ENCODE measurements at places on chromosomes 16 and 17.

DNA sequence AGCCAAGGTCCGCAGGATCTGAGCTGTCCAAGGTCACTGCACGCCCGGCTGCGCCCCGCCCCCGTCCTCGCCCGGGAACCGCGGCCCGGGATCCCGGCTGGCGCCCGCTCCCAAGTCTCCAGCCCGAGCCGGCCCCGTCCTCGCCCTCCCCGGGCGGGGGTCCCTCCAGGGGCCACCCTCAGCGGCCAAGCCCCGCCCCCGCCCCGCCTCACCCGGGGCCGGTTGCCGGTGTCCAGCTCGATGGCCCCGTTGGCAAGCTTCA is 216 bp downstream of the VPS9D1 start:
- DNase-seq = no peak

DNA sequence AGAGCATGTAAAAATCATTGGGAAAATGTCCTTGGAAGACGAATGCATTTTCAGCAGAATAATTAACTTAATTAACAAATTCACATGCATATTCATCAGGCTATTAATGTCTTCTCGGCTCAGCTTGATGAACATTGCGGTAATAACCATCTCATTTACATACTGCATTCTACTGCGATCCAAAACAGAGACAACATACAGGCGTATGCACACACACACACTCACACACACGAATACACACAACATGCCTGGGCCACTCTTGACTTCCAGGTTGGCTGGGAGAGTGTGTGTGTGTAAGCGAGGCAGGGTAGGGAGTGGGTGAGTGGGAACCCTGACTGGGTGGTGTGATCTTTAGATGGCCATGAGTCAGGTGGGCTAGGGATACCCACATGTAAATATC is 44.7 kb downstream of the NEUROD2 start:
- DNase-seq = no peak

DNA sequence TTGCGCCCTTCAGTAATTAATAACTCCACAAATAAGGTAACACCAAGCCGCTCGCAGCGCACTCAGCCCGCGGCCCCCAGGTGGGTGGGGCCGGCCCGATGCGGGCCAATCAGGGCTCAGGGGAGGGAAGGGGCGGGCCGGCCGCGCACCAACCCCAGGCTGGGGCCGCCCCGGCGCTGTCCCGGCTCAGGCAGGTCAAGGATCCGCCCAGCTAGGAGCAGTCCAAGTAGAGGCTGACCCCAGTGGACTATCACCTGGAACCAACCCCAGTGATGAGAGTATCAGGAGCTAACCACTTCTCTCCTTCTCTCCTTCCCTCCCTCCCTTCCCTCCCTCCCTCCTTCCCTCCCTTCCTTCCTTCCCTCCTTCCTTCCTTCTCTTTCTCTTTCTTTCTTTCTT is 110.8 kb downstream of the C16orf78 start:
- DNase-seq = peak; percentile 83

DNA sequence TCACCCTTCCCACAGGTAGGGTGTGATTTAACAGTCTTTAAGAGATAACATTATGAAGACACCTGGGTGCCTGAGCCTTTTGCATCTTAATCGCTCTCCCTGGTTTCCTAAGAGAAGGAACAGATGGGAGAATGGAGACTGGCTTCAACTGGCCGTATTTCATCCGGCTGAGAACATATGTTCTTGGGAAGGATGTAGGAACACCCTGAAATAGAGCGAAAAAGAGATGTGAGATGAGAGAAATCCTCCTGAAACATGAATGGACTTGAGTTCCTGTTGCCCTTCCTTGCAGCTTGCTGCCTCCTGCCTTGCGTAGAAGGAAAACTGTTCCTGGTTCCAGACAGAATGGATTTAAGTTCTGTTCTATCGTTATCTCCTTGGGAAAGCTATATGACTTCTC is 385.4 kb upstream of the RBFOX1 start:
- no peak for DNase-seq

GRCh38 chr17:75159196-75160031 is 5.1 kb upstream of the JPT1 start:
- peak; percentile 16 for DNase-seq

GRCh38 chr17:44197980-44198720 is 1.5 kb downstream of the ATXN7L3 start:
- no peak for DNase-seq

GRCh38 chr17:40485851-40486521 is 15.4 kb downstream of the TNS4 start:
- DNase-seq = peak; percentile 78

- no peak for DNase-seq
Observed at GRCh38 chr16:11141409-11142260, 114.4 kb downstream of the SOCS1 start.

DNA sequence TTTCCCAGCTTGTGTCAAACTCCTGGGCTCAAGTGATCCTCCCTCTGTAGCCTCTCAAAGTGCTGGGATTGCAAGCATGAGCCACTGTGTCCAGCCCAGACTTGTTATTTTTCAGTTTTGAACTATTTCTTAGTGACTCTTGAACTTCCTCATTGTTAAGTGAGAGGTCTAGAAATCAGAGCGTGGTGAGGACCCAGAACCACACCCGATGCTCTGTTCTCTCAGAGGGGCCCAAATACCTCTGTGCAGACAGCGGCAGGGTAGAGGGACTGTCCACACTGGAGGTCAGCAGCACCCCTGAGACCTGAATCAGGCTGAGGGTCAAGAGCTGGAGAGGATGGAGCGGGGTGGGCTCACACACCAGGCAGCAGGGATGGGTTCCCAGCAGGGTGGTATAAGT is 47.7 kb upstream of the MEAK7 start:
- no peak for DNase-seq

DNA sequence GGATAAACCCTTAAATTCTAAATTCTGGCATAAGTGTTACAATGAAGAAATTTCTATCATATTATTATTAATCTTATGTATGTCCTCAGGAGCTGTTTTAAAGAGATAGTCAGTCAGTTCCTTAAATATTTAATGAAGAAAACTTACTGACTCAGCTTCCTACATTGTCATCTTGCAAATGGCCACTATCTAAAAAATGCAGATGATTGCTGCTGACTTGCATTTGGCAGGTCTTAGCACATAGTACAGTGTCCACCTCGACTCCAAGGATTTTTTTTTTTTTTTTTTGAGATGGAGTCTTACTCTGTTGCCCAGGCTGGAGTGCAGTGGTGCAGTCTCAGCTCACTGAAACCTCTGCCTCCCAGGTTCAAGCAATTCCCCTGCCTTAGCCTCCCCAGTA is 55.1 kb upstream of the CORO6 start:
- DNase-seq = no peak

- no peak for DNase-seq
Observed at GRCh38 chr17:10161386-10161785, 37.0 kb downstream of the GAS7 start.

DNA sequence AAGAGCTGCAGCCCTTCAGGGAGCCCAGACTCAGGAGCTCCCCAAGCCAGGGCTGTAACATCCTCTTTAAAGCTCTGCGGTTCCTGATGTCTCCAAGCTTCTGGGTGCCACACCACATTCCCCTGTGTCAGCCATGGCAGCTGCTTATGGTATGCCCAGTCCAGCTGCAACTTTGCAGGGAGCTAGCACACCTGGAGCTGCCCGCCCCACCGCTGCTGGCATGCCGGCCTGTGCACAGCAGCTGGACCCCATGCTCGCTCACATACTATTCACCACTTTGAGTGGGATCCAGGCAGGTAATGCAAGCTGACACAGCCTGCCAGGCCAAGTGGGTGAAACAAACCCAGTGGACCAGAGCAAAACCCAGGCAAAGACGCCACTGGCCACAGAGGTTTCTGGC is 305.6 kb upstream of the AXIN2 start:
- no peak for DNase-seq

DNA sequence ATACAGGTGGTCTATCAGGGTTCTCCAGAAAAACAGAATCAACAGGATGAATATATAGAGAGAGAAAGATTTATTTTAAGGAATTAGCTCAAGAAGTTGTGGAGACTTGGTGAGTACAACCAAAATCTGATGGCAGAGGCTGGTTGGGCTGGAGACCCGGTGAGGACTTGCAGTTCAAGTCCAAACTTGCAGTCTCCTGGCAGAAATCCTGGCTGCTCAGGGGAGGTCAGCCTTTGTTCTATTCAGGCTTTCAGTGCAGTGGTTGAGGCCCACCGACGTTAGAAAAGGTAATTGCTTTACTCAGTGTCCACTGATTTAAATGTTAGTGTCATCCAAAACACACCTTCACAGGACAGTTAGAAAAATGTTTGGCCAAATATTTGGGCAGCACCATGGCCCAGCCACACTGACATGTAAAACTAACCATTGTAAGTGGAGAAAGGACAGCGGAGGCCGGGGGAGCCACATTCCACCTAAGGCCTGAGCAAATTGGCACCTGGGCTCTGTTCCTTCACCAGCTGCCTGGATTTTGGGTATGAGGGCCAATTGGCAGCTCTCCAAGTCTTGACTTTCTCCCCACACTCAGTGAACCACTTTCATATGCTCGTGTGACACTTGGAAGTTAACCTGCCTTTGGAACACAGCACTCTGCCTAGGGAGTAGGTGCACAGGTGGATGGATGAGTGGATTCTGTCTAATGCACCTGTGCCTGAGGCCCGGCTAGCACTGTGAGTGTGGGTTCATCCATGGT is 54.7 kb downstream of the CACNG5 start:
- DNase-seq = no peak

DNA sequence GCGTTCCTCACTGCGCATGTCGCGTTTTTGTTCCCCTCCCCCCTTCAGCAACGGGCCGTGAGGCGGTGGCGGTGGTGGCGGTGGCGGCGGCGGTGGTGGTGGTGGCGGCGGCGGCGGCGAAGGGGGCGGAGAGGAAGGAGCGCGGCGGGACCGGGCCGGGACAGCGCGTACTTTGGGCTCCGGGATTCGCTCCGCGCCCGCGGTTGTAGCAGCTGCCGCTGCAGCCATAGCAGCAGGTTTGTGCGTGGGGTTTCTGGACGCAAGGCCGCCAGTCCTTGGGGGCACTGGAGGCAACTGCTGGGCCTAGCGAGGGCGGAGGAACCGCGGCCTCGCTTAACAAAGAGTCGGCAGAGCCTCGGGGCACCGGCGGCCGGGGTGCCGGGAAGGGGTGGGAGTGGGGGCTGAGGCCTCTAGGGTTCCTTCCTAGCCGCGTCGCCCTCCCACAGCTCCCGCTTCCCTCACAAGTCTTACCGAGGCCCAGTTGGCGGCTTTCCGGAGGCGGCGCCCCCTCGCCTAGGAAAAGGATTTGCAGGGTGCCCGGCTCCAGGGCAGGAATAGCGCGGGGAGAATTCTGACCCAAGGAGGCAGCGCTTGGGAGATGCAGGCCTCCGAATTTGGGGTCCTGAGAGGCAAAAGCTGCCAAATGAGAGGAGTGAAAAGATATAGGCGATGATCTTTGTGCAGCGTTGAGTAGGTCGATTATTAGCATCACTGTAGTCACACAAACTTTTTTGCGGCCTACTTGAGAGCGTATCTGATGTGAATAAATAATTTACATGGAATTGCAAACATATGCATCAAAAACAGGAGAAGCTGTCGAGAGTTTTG is at the start of gene DDX42:
TSS of gene DDX42 (plus strand) at position 30 of the 828 bp plus-strand sequence. CDS start 12,880 bp downstream, outside the sequence.
- DNase-seq = peak; percentile 94

GRCh38 chr17:46742565-46743270 is 75.8 kb downstream of the WNT3 start:
- DNase-seq = no peak

DNA sequence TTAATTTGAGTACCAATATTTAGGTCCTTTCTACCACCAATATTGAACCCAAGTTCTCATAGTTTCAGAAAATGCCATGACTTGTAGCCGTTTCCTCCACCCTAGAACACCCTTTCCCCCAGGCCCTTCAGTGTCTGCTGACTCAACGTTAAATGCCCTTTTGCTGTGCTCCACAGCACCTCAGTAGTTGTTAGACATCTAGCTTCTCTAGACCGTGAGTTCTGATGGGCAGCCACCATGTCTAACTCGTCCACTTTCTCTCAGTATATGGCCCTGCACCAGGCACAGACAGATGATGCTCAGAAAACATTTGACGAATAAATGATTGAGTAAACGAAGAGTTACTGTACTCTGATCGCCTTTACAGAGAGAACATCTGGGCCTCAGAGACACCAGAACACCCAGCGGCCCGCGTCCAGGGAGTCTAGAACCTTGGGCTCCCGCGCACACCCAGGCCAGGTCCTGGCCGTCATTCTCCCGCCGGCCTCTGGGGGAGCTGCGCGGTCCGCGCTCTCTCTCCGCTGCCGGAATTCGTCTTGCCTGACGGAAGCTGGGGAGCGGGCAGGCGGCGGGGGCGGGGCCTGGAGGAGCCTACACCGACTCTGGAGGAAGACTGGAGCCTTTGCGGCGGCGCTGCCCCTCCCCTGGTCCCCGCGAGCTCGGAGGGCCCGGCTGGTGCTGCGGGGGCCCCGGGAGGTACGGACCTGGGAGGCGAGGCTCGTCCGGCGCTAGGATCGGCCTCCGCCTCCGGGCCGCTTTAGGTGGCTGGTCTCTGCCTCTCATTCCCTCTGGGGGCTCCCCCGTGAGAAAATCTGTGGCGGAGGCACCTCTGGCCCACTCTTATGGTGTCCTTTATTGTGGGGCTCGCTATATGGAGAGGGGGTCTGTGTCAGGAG is at the start of gene NKIRAS2:
TSS of gene NKIRAS2 (plus strand) at position 582 of the 896 bp plus-strand sequence. CDS start 1,488 bp downstream, outside the sequence.
- DNase-seq = peak; percentile 97

- DNase-seq = no peak
Observed at GRCh38 chr16:47528431-47528830, 67.3 kb downstream of the PHKB start.

DNA sequence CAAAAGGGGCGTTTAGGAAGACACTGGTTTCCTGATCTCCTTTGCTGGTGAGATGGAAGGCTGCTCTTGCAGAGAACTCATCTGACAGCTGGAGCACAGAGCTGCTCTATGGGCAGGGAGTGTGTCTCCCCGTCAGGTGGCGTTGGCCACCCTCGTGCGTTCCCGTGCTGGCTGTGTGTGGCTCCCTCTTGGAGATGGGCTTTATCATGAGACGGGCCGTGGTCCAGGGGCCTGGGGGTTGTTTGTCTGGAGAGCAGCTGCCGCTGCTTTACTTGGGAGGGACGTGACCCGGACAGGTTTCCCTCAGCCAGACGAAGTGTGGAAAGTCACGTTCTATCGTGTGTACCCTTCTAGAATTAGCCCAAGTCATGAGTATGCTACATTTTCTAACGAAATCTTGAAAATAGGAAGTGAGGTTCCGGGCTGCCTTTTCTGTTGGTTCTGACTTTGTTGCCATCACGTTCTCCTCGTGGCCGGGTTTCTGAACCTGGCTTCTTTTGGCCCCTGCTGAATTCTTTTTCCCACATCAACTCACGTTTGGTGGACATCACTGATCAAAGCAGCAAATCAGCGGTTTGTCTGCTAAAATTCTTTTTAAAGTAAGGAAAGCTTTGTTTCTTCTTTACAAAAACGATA is 105.6 kb upstream of the CHMP6 start:
- DNase-seq = no peak

DNA sequence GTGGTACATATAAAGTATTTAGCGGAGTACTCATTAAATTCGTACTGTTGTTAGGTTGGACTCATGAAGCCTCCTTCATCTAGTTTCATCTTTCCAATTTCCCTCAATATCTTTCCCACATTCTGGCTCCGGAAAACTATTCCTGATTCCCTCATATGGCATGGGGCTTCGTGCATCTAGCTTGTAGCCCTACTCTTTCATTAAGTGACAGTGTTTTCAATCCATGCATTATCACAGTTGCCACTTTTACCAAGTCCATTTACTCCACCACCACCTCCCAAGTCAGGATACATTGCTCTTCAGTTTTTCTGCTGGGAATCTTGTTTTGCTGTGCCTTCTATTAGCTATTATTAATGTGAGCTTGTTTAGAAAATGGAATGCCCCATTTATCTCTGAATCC is 1032.1 kb upstream of the RBFOX1 start:
- no peak for DNase-seq

All from tibial artery (tissue), 4 donors.